ENCODE measurements at places on chromosomes 5 and 9. TPM values are rescaled to one million over a fixed set of nuclear protein-coding genes. Genes with fewer than 3 reads are reported as not detected.

The CDX1 gene
- total RNA-seq = 390 TPM

DNA sequence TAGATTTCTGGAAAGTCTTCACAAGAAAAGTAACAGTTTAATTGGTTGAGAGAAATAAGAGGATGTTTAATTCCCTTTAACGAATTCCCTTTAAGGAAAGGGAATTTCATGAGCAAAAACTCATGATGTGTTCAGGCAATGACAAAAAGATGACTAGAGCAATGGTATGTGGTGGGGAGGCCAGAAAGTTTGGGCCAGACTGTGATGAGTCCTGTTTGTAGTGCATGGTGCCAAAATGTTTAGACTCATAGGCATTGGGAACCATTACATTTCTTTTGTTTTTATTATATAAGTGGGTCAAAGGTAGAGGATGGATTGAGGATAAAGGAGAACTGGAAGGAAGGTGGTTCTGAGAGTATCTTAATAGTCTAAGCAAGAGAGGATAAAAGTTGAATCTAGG is 10.9 kb downstream of the CNTRL start:
- no peak for DNase-seq

- DNase-seq = no peak
Measured at GRCh38 chr5:11854936-11855335, 49.3 kb downstream of the CTNND2 start.

DNA sequence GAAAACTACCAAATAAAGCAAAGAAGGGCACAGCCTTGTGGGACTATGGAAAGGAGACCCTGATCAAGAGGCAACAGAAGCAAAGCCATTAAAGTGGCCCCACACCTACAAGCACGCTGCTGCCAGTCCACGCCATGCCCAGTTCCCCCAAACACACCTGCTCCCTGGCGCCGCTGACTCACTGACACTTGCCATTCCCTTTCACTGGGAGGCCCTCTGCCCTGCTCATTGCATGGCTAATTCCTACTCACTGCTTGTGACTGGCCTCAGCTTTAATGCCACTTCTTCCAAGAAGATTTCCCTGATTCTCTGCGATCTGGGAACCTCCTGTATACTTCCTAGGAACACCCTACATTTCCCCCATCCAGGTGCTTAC is 71.2 kb upstream of the TAF1L start:
- DNase-seq = no peak

DNA sequence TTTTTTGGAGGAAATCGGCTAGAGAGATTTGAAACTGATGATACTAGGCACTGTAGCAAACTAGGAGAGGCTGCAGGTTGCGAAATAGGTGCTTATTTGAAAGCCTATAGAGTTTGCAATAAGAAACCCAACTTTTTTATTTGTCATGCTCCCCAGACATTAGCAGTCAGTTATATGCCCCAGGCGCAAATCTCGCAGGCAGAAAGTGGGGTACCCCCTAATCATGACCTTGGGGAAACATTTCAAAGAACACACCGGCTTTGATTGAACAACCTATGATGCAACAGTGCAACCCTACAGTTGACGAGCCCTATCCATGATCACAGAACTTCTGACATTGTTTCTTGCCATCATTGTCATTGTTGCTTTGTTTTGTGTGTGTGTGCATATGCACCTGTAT is 510.5 kb downstream of the RAB3C start:
- no peak for DNase-seq

DNA sequence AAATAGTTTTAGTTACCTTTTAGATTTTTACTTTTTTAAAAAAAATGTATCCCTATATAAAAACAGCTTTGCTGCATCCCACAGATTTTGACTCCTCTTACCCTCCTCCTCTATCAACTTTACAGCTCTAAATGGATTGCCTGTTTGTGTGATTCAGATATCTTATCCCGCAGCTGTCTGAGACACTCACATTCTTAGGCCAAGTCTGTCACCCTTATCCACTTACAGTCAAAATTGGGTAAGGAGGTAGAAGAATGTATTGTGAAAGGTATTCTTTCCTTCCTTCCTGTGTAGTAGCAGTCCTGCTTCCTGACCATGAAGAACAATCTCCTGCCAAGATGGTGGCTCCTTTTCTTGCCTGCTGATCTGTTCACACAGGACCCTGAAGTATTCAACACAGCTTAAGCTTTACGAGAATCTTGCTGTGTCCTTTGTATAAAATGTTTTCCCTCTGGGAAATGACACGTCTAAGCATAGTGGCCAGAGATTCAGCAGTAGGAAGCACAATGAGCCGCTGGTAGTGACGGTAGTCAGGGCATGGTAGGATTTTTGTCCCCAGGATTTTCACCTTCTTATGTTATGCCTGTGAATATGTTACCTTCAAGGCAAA is 67.7 kb upstream of the ST8SIA4 start:
- no peak for DNase-seq

The JAKMIP2 gene
- 2.1 TPM for total RNA-seq

GRCh38 chr5:79025054-79025472 is 40.0 kb upstream of the ARSB start:
- DNase-seq = no peak

DNA sequence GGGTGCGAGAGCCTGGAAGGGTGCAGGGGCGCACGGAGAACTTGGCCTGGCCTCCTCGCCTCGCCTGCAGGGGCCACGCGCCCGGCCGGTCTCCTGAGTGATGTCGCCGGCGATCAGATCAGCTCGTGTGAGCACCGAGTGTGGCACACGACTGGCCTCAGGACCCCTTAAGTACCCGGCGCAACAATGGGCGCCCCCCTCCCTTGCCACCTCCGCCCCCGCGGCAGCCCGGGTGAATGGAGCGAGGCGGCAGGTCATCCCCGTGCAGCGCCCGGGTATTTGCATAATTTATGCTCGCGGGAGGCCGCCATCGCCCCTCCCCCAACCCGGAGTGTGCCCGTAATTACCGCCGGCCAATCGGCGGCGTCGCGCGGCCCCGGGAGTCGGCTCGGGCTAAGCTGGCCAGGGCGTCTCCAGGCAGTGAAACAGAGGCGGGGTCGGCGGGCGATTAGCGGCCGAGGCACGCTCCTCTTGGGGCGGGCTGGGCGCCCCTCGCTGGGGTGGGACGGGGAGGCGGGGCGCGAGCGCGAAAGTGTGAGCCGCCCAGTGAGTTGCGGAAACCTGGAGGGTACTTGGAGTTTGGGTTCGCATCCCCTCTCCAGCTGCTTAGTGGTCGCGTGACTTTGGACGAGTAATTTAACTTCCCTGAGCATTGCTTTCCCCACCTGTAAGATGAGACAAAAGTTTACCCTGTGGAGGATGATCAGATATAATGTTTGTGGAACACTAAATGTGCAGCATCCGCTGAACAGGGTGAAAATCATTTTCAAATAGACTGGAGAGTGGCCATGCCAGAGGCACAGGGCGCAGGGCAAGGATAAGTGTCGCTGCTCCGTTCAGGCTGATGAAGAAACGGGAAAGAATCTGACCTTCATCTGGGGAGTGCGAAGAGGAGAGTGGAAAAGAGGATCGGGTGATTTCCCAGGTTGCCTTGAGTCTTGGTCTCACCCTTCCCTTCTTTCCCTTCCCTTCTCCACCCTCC is at the start of gene NEUROG1:
Gene NEUROG1, minus strand, starts transcription at position 145 of the 982 bp plus-strand sequence. CDS start 274 bp downstream, outside the sequence.
- no peak for DNase-seq

- no peak for DNase-seq
Measured at GRCh38 chr5:112121258-112121657, 297.8 kb downstream of the EPB41L4A start.

DNA sequence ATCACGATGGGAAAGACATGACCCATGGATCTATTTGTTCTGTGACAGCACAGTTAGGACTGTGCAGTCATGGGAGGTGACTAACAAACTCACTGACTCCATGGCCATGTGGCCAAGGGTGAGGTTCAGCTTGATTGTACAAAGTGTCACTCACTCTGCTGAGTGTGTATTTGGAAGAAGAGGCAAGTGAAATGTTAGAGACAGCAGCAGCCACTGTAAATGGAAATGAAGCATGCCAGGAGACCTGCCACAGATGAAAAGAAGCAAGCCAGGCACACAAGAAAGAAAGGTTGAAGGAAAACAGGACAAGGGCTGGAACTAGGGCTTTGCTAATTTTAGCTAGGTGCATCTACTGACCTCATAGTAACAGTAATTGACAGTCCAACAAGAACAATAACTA is 42.7 kb upstream of the PALM2AKAP2 start:
- DNase-seq = no peak

The PCDHGA4 gene
- 0.57 TPM for total RNA-seq

The SV2C gene
- not detected for total RNA-seq

GRCh38 chr9:113026200-113026599 is 14.2 kb upstream of the ZNF883 start:
- DNase-seq = no peak

The SURF1 gene
- 47.4 TPM for total RNA-seq

The LHX2 gene
- total RNA-seq = not detected

GRCh38 chr5:38979535-38979934 is 94.7 kb downstream of the RICTOR start:
- DNase-seq = no peak

- DNase-seq = peak; percentile 94
Measured at GRCh38 chr9:114898741-114899140, 31.6 kb downstream of the TNFSF8 start.

GRCh38 chr9:107606149-107606790 is 116.7 kb upstream of the KLF4 start:
- DNase-seq = peak; percentile 63

The GFPT2 gene
- total RNA-seq = 5.4 TPM
